ENCODE measurements at places on chromosomes 1 and 21. TPM values are rescaled to one million over a fixed set of nuclear protein-coding genes. Genes with fewer than 3 reads are reported as not detected.

Gene CYYR1
- 23.8 TPM for total RNA-seq

Gene RCC1
- 72.7 TPM for total RNA-seq

Gene MANEAL
- 0.66 TPM for total RNA-seq

Gene DPM3
- 78.8 TPM for total RNA-seq

Gene AMY1C
- total RNA-seq: not detected

Gene PFDN2
- 99.5 TPM for total RNA-seq

GRCh38 chr21:42527489-42528158 is 14.0 kb downstream of the SLC37A1 start:
- H3K36me3 ChIP-seq: no peaks in the 10 kb centered on the region
- no peaks in the 10 kb centered on the region for H3K4me1 ChIP-seq
- H3K27ac ChIP-seq: no peak overlapping the region
- H3K4me3 ChIP-seq: no peak overlapping the region

DNA sequence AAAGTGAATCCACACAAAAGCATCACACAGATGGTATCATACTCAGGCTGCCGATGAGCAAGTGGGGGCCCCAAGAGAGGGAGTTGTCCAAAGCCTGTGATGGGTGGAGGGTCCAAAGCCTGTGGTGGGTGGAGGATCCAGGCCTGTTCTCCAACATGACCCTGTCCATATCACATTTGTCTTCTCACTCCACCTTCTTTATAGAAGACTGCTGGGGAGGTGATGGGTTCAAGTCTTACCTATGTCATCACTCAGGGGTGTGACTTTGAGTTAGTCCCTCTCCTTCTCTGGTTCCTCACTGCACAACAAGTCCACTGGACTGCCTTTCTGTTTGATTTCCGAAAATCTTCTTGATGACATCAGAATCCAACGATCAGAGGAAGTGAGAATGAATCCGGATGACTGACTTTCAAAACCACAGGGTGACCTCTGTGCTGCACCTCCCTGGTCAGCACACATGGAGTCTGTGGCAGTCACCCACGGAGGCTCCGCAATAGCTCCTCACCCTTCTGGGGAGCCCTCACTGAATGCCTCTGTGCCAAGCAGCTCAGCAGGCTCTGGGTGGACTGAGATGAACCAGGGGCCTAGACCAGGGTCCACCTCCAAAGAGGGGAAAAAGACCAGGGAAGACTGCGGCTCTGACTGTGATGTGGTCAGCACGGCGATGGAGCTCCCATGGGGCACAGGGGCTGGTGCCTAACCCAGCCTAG is 166.8 kb downstream of the HIVEP3 start:
- H3K4me3 ChIP-seq: no peak overlapping the region
- no peaks in the 10 kb centered on the region for H3K27me3 ChIP-seq
- DNase-seq: peak; percentile 23
- no peaks in the 10 kb centered on the region for H3K36me3 ChIP-seq
- peaks cover 12% of the 10 kb centered on the region for H3K4me1 ChIP-seq
- H3K27ac ChIP-seq: no peak overlapping the region

DNA sequence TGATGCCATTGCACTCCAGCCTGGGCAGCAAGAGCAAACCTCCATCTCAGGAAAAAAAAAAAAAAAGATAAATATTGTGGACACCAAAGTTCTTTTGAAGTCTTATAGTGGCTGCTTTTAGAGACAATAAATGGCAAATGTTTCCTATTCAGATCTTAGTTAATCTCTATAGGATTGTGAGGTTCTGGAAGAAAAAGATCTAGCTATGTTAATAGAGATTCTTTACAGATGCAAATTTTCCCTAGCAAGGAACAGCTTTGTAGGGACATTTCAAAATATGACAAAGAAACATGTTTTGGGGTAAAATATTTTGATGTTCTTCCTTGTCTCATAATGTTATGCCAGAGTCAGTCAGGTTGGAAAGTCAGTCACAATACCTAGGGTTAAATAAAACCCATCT is 24.5 kb upstream of the RCC2 start:
- no peak overlapping the region for H3K27ac ChIP-seq
- H3K4me1 ChIP-seq: no peaks in the 10 kb centered on the region
- no peaks in the 10 kb centered on the region for H3K27me3 ChIP-seq
- no peak for DNase-seq
- H3K36me3 ChIP-seq: no peaks in the 10 kb centered on the region

DNA sequence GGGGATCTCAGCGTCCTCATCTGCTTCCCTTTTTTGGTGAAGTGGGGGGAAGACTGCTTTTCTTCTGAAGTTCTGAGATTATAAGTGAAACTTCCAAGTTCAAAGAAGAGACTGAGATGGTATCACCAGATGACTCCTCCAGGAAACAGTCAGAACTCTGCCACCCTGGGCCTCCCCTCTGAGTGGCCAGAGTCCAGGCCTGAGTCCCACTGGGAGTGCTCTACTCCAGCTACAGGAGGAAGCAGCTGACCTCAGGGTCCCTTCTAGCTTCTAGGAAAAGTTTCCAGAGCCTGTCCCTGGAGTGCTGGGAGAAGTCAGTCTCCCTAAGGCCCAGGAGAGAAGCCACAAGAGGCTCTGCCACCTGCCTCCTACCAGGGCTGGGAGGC is 104.7 kb downstream of the CASZ1 start:
- no peaks in the 10 kb centered on the region for H3K36me3 ChIP-seq
- no peak overlapping the region for H3K4me3 ChIP-seq
- DNase-seq: no peak
- H3K27me3 ChIP-seq: peaks cover 2% of the 10 kb centered on the region

DNA sequence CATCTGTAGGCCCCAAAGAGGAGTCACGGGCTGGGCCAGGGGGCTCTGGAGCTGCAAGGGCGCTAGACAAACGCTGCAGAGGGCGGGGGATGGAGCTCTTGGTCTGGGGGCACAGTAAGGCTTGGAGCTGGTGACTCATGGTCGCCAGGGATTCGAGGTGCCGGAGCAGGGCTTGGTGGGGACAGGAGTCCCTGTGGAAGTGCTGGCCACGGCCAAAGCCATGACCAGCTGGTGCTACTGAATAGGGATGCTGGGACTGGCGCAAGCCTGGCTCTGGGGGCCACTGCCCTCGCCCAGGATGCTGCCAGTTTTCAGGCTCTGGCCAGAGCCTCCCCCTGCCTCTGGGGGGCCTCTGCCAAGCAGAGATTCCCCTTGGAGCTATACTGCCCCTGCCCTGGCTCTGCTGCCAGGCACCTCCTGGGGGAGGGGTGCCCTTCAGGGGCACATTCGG is 25.2 kb downstream of the SPOCD1 start:
- H3K27ac ChIP-seq: no peak overlapping the region
- H3K4me3 ChIP-seq: no peak overlapping the region
- H3K36me3 ChIP-seq: no peaks in the 10 kb centered on the region
- peaks cover 4% of the 10 kb centered on the region for H3K4me1 ChIP-seq

DNA sequence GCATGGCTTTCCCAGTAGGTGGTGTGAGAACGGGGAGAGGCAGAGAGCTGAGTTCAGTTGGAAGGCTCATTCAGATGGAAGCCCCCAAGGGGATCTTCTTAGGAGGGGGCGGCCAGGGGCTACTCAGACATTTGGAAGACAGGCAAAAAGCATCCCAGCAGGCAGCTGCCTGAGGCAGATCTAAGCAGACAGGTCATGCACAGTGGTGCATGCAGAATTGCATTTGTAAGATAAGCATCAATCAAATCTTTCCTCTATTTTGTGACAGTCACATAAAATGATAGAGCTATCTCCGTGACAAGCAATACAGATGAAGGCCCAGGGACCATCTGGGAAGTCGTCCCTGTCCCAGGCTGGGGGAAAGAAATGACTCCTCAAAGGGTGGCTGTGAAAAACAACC is 3.8 kb downstream of the RAB3B start:
- DNase-seq: no peak
- H3K36me3 ChIP-seq: no peaks in the 10 kb centered on the region
- no peak overlapping the region for H3K4me3 ChIP-seq
- no peak overlapping the region for H3K27ac ChIP-seq
- peaks cover 5% of the 10 kb centered on the region for H3K27me3 ChIP-seq

DNA sequence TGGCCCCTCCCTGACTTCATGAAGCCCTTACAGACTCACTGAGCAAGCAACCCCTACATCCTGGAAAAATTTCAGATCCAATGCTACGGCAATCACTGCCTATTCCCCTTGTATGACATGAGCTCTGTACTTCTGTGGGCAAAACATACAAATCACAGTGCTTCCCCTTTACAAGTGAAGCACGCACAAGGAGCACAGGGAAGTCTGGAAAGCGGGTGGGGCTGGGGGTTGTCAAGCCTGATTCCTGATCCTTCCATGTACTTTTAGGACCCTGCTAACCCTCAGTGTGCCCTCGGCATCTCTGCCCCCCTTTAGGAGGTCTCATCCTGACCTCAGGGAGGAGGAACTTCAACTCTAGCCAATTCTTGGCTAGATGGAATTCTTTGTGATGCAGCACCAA is 405.7 kb upstream of the POU3F1 start:
- H3K4me3 ChIP-seq: no peak overlapping the region
- no peaks in the 10 kb centered on the region for H3K36me3 ChIP-seq
- no peaks in the 10 kb centered on the region for H3K27me3 ChIP-seq

DNA sequence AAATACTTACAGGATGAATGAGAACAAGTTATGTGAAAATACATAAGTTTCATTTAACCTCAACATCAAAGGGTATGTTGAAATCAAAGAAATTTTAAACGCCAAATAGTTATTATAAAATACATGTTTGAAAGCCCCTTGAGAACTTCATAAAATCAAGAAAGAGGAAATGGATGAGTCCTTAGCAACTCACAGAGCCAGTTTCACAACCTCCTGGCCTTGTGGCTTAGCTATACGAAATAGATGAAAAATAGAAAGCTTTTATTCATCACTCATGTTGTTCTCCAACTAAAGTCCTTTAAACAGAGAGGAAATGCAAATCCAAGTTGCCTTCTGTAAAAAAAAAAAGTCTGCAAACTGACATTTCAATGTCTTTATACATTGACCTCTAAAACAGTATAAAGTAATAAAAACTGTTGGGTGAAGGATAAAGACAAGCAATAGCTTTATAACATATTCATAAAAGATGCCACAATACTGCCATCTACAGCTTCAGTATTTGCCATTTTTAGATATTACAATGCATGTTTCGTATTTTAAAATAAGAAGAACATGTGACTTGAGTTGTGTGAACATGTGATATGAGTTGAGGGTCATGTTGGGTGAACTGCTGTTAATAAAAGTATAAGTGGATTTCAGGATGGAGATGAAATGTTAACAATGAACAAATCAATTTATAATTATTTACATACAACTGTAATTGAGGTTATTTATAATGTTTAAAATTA is 847.8 kb downstream of the MRPL39 start:
- no peak overlapping the region for H3K4me3 ChIP-seq
- DNase-seq: no peak
- H3K27ac ChIP-seq: no peak overlapping the region
- no peaks in the 10 kb centered on the region for H3K4me1 ChIP-seq
- H3K27me3 ChIP-seq: no peaks in the 10 kb centered on the region

GRCh38 chr1:30134466-30135217 is 588.7 kb downstream of the MATN1 start:
- no peak for DNase-seq
- no peak overlapping the region for H3K27ac ChIP-seq
- no peaks in the 10 kb centered on the region for H3K4me1 ChIP-seq
- no peak overlapping the region for H3K4me3 ChIP-seq

DNA sequence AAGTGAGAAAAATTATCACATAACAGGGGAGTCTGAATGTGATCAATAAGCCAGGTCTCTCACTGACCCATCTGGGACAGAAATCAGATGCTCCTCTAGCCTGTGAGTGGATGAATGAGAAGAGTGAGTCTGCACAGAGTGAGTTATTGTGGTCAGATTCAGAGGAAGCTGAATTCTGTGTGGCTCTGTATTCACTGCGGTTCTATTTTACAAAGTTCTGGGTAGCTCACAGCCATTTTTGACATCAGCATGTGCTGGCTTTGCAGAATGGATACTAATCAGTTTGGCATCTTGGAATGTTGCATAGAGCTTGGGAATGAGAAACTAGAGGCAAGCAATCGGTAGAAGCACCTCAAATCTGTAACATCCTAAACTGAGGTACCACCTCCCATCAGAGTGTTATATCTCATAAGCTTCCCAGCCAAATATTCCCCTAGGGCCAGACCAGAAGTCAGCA is 3.8 kb downstream of the COLGALT2 start:
- DNase-seq: no peak
- peaks cover 74% of the 10 kb centered on the region for H3K27me3 ChIP-seq
- no peak overlapping the region for H3K4me3 ChIP-seq
- peaks cover 7% of the 10 kb centered on the region for H3K4me1 ChIP-seq

DNA sequence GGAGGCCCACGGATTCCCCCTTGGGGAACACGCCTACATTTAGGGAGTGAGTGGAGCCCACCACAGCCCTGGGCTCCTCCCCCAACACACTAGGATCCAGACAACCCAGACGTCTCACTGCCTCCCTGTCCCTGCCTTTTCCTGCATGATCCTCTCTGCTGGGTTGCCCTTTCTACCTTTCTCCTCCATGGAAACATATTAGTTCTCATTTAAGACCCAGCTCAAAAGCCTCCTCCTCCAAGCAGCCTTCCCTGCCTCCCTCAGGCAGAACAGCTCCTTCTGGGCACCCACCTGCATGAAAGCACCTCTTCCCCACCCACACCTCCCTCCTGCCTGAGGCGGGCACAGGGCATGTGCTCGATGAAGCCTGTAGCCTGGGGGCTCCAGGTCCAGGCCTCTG is 10.7 kb downstream of the COL8A2 start:
- no peak for DNase-seq
- no peaks in the 10 kb centered on the region for H3K36me3 ChIP-seq
- H3K4me1 ChIP-seq: no peaks in the 10 kb centered on the region
- H3K27me3 ChIP-seq: no peaks in the 10 kb centered on the region
- H3K4me3 ChIP-seq: no peak overlapping the region
- no peak overlapping the region for H3K27ac ChIP-seq

- H3K27ac ChIP-seq: no peak overlapping the region
- H3K27me3 ChIP-seq: peaks cover 4% of the 10 kb centered on the region
- no peak for DNase-seq
- no peaks in the 10 kb centered on the region for H3K36me3 ChIP-seq
- no peaks in the 10 kb centered on the region for H3K4me1 ChIP-seq
Measured at GRCh38 chr1:203985044-203985443, 87.9 kb upstream of the SOX13 start.

GRCh38 chr1:234320549-234320948 is 52.7 kb upstream of the COA6 start:
- H3K4me3 ChIP-seq: no peak overlapping the region
- H3K36me3 ChIP-seq: no peaks in the 10 kb centered on the region
- no peak for DNase-seq
- peaks cover 3% of the 10 kb centered on the region for H3K4me1 ChIP-seq
- no peak overlapping the region for H3K27ac ChIP-seq

DNA sequence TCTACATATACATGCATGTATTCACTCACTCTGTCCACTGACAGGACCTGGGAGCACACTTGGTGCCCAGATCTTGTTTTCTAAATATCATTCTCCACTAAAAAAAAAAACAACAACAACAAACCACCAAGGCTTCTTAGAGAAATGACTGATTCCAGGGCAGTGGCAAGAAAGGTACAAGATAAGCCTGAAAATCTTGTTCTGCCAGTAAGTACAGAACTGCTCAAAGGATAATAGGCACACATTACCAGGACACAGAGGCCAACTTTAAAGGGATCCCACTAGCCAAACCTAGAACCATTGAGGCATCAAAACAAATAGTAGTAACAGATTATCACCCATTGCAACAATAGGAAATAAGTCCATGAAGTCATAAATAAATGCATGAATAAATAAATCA is 10.7 kb downstream of the HSD11B1 start:
- H3K27me3 ChIP-seq: peaks cover 1% of the 10 kb centered on the region
- H3K4me1 ChIP-seq: no peaks in the 10 kb centered on the region
- DNase-seq: no peak
- H3K4me3 ChIP-seq: no peak overlapping the region
- no peaks in the 10 kb centered on the region for H3K36me3 ChIP-seq

GRCh38 chr1:91552091-91552490 is 51.4 kb downstream of the CDC7 start:
- no peaks in the 10 kb centered on the region for H3K36me3 ChIP-seq
- H3K4me3 ChIP-seq: no peak overlapping the region
- no peak overlapping the region for H3K27ac ChIP-seq
- no peaks in the 10 kb centered on the region for H3K27me3 ChIP-seq
- no peak for DNase-seq
